Fibroblast of gingiva (primary cell): ENCODE measurements at places on chromosomes 6 and 20.

- DNase-seq, result no peak
Measured at GRCh38 chr6:62445521-62445920, 159.5 kb upstream of the KHDRBS2 start.

DNA sequence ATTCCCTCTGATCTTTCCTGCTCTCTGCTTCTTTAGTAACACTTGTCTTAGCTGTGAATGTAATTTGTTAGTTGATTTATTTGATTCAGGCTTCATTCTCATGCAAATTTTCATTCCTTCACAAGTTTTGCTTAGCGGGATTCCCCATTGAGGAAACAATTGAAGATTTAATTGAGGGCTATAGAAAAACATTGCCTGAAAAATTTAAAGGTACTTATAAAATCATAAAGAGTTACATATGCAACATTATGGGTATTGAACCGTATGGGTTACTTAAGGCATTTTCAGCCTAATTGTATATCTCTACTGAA lies 11.9 kb upstream of the ZSCAN9 start:
- DNase-seq, result no peak

DNA sequence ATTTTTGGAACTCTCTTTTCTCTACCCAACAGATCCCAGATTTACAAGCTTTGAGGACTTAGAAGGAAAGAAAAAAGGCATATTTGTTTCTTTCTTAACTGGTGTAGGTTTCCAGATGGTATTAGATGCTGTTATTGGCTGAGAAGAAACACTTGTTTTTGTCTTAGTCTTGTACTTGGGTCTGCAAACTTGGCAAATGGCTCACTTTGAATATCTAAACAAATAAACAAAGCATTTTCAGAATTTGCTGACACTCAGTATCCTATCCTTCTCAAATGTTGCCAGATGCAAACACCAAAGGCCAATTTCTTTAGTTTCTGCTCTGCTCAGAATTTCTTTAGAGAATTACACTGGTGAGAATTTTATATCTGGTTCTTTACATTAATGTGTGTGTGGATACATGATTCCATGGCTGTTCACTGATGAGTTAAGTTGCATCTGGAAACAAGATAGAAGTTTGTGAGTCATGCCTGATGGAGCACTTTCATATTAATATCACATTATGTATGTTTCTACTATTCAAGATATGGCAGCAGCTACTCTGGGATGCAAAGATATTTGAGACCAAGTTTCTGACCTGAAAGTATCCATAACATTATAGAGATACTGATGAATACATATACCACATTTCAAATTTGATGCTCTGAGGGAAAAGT lies 43.7 kb upstream of the CEP162 start:
- no peak for DNase-seq

DNA sequence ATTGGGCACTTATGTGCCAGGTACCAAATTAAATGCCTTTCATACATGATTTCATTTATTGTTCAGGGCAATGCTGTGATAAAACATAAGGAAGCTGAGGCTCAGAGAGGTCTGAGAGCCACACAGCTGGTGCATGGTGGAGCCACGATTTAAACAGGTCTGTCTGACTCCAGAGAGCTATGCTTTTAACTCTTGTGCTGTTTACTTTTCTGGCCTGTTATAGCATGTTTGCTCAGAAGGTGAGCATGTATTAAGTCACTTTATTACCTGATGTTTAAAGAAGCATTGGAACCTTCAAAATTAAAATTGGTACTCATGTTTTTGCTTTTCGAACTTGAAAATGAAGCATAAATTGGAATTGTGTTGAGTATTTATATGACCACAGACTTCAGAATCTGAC lies 26.8 kb downstream of the MCM8 start:
- no peak for DNase-seq

DNA sequence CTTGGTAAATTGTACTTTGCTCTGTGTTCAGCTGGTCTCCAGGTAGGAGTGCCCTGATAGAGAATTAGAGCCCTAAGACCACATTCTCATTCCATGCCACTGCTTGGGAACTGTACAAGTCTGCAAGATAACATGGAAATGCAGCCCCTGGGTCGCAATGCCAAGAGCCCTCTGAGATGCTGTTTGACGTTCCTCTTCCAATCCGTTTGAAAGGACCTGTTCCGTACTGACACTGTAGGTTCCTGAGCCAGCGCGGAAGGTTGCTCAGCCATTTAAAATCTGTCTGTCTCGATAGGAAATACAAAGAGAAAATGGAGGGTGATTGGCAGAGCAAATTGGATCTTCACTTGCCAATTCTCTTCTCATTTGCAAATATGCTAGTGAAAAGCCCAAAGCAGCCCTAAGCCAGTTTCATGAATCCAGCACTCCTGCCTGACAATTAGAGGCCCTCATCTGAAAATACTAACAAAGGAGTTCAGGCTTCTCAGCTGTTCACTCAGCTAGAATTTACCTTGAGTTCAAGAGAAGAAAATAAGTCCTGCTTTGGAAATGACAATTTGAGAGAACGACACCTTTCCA lies 100.6 kb upstream of the AFDN start:
- DNase-seq, result no peak

DNA sequence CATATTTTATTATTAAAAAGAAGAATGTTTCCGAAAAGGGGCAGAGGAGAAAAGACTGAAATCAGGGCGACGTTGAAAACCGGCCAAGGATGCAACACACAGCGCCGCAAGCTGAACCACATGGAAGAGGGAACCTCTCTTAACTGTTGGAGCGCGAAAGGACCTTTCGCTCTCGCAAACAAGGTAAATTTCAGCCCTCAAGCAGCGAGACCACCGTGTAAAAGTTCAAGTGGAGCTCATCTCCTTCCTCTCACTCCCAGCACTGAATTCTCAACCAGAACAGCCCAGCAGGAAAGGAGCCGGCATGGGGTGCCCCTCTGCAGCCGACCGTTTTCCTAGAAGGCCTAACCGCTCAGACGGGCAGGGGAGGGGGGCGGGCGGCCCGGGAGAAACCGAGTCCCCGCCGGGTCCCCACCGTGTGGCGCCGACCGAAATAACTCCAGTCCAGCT lies 621 bp downstream of the GPR63 start:
- DNase-seq, result no peak

DNA sequence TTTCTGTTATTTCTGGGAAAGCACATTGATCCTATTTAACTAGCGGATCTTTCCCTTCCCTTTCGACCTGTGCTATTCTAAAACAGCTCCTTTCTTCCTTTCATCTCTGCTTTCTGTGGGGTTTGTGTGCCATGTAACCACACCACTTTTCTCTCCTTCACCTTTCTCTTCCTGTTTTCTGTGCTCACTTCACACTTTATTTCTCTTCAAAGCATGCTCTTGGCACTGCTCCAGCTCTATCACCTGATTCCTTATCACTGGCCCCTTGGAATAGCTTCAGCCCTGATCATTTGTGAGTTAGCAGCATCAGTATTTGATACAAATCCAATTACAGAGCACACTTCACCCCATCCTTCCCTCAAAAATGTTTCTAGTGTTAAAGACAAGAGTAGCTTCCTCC lies 8.1 kb upstream of the METTL24 start:
- no peak for DNase-seq
